ENCODE measurements at places on chromosomes 7 and 10. TPM values are rescaled to one million over a fixed set of nuclear protein-coding genes. Genes with fewer than 3 reads are reported as not detected.
A peak's percentile ranks its signal among the peaks of the same experiment; 100 is the strongest.

TUBB8 gene
- total RNA-seq: not detected

CALY gene
- total RNA-seq: not detected

MYL10 gene
- not detected for total RNA-seq

SLC25A13 gene
- 20.9 TPM for total RNA-seq

ADARB2 gene
- total RNA-seq: not detected

GBX1 gene
- total RNA-seq: not detected

DNAH11 gene
- total RNA-seq: 1.3 TPM

DDC gene
- not detected for total RNA-seq

HOXA6 gene
- 0.42 TPM for total RNA-seq

AZGP1 gene
- total RNA-seq: not detected

RBP3 gene
- not detected for total RNA-seq

DNA sequence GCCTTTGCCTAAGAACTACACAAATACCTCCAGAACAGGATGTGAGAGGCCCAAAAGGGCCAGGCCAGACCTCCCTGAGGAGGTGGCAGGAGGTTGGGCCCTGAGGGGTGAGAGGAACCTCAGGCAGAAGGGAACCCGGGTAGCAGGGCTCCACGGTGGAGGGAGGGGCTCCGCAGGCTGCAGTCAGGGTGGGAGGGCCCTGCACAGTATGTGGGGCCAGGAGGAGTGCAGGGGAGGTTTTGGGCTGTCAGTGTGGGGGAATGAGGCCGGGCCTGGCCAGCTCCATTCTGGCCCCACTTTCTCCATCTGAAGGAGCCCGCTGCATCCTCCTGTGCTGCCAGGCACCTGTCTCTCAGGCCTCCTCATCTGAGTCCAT lies 25.9 kb downstream of the DNAJB12 start:
- no peak for DNase-seq

DNA sequence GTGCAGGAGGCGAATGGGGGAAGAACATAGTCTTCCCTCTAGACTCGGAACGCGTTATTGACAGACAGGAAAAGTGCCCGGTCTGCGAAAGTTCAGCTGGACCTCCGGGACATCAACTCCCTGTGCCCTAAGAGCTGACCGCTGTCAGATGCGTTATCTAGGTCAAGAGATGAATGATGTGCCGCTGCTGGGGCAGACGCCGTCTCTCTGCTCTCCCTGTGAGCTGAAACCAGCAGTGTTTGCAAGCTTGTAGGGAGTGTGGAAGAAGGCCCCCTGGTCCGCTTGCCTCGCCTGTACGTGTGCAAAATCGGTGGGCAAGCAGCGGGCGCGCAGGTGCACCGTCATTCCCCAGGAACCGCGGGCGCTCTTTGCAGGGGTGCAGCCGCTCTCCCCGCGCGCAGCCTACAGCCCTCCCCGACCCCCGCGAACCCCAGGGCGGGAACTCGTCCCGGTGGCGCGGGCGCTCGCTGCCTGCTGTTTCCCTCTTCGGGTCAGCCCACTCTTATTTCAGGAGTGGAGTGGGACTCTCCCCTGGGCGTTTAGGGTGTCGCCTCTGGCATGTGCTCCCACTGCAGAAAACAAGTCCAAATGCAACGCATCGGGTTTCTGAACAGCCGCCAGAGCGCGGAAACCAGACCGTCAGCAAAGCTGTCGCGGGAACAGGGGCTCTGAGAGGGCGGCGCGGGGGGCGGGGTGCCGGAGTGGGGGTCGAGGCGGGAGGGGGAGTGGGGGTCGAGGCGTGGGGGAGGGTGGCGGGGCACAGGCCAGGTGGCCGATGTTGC lies 1.8 kb upstream of the PFKFB3 start:
- no peak for DNase-seq

- DNase-seq: no peak
These were observed 59.8 kb downstream of the ARID5B start for GRCh38 chr10:61961278-61961677.

GRCh38 chr10:67602268-67602950 lies 93.6 kb downstream of the CTNNA3 start:
- DNase-seq: no peak

DNA sequence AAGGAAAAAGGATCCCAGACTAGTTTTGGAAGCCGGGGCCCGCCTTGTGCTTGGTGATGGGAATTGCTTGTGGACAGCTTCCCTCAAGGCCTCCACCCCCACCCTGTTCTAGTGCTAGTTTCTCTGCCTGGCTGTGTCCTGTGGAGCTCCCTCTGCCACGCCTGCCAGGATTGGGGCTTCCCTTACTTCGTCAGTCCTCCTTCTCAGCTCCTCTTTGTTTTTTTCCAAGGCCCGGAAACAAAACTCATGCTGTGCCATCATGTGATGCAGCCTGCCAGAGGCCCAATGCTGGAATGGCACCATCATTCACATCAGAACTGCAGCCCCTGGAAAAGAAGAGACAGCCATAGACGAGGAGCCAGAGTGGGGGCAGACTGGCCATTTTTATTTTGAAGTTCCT lies 11.2 kb downstream of the YKT6 start:
- DNase-seq: no peak

DNA sequence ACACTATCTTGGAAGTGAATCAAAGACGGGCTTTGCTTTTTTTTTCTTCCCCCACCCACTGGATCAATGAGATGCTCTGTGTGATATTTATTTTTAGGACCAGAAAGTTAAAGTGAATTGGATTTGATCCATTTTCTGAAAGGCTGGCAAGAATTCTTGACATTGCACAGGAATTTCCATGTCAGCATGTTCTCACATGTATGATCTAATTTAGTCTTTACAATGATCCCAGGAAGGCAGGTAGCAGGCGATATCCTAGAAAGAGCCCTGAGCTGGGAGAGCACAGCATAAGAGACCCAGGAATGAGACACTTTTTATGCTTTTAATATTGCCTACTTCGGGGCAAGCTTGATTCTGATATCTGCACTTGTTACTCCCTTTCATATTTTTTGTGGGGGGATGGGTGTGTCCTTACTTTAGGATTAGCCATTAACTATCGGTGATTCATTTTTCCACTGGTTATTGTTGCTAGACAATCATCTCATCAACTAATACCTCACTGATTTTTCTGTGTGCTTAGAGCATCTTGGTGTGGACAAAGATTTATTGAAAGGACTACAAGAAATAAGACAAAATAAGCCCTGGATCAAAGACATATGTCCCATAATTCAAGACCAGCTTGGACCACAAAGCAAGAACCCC lies 58.1 kb downstream of the NRP1 start:
- no peak for DNase-seq

GRCh38 chr7:149281508-149282330 lies 19.7 kb downstream of the ZNF783 start:
- no peak for DNase-seq

GRCh38 chr7:149854611-149855360 lies 16.6 kb downstream of the ZNF862 start:
- DNase-seq: no peak

DNA sequence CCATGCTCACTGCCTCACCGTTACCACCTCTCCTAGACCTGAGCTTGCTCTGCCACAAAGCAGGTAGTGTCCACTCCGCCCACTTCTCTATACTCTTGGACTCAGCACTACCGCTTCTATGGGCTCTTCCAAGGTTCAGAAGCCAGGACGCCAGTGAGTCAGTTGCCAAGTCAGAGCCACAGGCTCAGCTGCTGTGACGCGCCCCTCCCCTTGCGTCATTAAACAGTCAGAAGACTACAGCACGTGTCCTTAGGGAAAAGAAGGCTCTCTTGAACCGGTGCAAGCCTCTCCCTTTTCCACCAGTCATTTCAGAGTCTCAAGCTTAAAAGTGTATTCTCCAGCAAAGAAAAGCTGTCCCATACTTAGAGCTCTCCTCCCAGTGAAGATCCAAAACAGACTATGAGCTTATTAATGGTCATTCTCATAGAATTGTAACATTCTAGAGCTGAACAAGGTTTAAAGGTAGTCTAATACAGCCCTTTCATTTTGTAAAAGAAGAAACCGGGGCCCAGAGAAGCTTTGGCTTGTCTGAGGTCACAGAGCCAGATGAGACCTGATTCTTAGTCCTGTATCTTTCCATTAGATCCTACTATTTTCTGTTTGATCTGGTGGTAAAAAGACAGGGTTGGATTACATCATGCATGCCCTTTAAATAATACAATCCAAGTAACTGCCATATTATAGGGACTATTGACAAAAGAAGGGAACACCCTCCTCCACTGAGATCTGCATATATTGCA lies 40.9 kb upstream of the MET start:
- no peak for DNase-seq

DNA sequence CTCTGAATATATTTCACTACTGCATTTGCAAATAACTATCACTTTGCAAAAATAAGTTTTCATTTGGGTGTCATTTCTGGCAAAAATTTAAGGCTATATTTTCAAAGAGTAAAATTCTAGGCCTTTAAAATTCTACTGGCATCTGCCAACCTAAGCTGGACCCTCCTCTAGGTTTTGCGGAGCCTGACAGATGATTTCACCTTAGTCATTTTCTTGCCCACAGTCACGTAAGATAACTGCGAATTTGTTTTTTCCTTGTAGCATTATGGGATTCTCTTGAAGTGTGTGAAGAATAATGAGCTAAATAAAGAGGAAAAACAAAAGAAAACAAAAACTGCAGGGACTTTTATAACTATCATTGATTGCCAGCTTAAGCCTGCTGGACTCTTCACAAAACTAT lies 7.8 kb downstream of the MEOX2 start:
- DNase-seq: no peak

DNA sequence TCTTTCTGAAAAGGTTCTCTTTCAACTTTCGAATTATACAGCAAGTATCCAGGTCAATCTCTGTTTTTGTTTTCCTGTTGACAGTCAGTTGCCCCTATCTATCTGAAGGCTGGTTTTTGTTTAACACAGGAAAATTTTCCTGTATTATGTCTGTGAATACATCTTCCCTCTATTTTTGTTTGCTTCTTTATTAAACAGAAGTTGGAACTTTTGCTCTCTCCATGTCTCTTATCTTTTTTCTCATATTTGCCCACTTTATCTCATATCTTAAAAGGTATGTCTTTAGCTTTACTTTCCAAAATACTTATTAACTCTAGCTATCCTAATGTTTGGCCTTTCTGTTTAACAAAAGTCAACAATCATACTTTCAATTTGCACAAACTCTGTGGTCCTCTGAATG lies 95.0 kb downstream of the BRAF start:
- DNase-seq: no peak

DNA sequence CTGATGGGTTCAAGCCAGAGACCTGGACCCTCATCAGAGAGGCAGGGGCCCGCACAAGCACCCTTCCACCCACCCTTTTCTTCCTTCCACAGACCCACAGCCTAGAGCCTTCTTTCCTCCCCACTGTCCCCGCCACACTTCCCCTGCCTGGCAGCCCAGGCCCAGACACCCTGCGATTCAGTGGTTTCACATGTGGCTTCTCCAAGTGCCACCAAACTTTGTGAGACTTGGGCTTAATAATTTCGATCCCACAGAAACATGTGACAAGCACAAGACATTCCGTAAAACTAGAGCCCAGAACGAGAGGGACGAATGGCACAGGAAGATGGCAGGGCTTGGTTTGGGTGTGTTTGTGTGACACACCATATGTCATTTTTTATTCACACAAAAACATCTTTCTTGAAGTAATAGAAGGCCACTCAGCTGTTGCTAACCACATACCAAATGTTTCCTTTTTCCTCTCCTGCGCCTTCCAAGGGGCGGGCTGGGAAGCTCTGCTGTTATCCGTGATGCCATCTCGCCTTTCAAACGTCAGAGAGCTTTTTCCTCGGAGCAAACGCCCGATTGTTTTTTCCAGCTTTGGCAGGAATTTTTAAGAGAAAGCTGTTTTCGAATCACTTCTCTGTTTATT lies 162.9 kb downstream of the GRK5 start:
- DNase-seq: peak; percentile 83

- DNase-seq: no peak
These were observed 100.3 kb upstream of the ANK3 start for GRCh38 chr10:60490013-60490412.

- DNase-seq: no peak
These were observed 201.6 kb upstream of the KIAA1217 start for GRCh38 chr10:24007359-24007758.

- DNase-seq: no peak
These were observed 287.6 kb upstream of the TPK1 start for GRCh38 chr7:145123502-145123901.

DNA sequence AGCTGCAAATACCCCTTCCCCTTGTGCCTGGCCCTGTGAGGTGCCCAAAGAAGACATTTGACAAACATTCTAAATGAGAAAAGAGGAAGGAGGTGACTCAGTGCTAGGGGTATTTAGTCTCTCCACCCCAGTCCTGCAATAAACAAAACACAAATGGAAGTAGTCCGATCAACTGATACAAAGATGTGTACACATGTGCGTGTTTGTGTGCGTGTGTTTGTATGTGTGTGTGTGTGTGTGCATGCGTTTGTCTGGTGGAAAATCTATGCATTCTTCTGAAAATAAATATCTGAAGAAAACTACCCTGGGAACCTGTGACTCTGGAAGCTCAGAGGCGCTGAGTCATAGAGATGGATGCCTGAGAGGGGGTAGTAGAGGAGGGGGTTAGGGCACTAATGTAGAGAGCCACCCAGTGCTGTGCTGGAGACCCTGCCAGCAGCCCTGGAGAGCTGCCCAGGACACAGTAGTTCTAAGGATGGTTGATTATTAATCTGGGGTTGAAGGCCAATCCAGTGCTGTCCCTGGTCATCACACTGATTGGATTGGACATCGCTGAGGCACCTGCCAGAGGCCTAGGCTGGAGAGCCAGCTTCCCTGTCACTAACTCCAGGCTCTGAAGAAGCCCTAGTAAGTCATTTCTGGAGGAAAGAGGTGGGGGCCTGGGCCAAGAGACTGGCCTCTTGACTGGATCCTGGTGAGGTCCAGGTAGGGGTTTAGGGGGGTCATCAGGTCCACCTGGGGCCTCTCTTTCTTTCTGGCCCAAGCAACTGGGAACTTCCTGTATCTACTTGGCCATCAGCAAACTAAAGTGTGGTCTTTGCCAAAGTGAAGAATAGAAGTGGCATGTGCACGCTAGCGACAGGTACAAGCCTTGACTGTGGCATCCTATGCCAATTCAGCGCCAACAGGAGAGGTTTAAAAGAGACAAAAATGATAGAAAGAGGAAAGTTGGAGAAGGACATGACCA lies 18.5 kb downstream of the SFTPA1 start:
- no peak for DNase-seq

- DNase-seq: peak; percentile 3
These were observed at the start of gene LRRTM3 for GRCh38 chr10:66925896-66926715. Gene LRRTM3, plus strand, starts transcription at chr10:66926036.

DNA sequence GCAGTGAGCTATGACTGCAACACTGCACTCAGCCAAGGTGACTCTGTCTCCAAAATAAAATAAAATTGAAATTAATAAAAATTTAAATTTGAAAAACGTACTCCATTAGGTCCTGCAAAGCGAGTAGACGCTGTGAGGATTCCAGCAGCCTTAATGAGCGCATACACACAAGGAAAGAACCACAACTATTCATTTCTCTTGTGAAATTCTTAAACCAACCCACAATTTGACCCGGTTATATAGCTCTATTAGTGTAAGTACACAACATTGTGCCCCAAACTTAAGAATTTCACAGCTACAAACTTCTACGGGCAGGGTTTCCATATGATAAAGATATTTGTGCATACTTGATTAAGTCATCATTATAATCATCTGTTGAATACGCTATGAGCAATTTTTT lies 84.4 kb downstream of the PARD3 start:
- DNase-seq: no peak

GRCh38 chr10:131905267-131905571 lies 4.4 kb downstream of the PPP2R2D start:
- DNase-seq: no peak

Data from pulmonary artery endothelial cell (primary cell).